NCI-H1105 treated with DMSO at 0.1 percent for 48 hours (cell line): ENCODE measurements at places on chromosomes 11 and 22.

DNA sequence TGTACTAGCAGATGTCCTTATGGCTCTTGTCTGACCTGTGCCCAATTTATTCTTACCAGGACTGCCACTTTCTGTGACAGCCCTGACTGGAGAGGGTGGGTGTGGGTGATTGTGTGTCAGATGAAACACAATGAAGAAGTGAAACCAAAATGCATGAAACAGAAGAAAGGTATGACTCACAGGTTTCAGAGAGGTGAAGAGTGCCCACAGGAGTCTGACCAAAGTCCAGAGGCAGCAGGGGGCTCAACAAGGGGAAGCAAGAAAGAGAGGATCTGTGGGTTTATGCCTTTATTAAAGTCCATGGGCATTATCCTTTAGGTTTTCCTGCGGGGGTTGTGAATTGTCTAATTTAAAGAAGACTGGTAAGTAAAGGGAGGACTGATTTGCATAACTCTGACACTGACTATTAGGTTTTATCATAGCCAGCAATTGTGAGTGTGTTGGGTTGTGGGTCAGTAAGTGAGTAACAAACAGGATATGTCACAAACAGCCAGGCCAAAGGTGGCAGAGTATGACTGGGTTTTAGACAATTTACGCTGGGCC is 3.9 kb upstream of the OR4C6 start:
- DNase-seq = no peak

DNA sequence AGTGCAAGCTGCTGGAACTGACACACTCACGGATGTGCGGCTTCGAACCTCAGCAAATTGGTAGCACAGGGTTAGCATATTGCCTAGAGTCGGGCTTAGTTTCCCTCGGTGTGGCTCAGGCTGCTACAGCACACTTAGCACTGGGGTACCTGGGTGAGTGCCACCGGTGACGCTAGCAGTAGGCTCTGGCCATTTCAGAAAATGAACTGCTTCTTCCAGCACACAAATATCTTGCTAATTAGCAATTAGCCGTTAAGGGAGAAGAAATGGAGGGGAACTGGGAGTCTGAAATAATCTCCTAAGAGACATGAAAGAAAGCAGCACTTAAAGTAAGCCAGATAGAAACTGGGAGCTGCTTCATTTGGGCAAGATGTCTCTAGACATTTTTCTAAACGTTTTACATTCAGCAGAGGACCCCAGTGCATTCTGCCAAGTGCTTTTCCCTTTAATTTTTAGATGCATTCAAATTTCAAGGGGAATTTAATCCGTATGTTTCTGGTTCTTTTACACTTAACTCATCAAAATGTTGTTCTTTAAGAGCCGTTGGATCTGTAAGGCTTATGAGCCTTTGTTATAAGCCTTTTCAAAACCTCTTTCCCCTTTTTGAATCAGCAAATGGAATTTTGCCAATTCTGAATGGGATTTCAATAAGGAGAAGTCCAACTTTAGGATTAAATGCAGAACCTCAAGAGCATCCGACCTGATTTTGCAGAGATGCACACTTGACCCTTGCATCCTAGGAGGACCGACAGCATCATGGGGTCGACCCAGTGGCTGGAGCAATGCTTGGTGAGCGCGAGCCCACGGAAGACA is 708.1 kb downstream of the NTM start:
- DNase-seq = no peak

- DNase-seq = no peak
Measured at GRCh38 chr11:17816232-17816931, 81.8 kb downstream of the KCNC1 start.

- DNase-seq = no peak
Measured at GRCh38 chr11:27312110-27312509, 50.9 kb downstream of the CCDC34 start.

- DNase-seq = no peak
Measured at GRCh38 chr11:77287615-77288273, 13.7 kb downstream of the GDPD4 start.

DNA sequence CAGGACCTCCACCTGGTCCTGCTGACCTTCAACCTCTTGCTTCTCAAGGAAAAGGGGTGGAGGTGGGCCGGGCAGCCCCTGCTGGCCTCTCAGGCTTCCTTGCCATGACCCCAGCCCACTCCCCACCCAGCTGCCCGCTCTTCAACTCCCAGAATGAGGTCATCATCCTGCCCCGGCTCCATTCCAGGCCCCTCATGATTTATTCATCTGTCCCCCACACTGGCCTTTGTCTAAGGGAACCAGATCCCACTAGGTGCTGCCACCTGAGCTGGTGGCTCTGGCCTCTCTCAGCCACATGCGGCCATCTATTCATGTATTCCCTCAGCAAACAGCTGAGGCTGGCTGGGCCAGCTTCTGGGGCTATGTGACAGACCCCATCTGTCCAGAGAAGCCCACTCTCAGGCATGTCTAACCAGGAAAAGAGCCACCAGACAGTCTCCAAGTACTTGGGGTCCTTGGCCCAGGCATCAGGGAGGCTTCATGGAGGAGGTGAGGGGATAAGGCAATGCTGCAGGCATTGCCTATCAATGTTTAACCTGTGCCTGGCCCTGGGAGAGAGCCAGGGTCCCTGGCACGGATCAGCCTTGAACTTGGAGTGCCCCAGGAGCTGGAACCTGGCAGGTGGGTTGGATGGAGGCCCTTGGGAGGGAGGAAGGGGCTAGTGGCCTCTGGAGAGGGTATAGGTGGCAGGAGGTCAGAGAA is 2.2 kb upstream of the CABP2 start:
- no peak for DNase-seq

DNA sequence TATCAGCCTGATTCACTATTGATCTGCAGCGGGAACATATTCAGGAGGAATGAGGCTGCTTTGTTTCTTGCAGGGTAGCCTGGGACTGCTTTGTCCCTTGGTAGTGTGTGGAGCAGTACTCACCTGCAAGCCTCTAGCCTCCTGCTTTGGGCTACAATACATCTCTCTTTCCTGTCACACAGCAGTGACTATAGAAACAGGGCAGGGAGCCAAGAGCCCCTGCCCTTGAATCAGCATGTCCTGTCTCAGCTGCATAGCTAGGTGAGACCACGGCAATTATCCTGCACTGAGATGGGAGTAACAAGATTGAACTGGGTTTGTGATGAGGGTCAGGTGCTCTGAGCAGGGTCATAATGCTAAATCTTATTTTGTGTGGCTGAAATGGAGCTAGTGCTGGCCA is 191.9 kb downstream of the NELL1 start:
- DNase-seq = peak; percentile 91
